ENCODE measurements at places on chromosomes 7 and 10.

DNA sequence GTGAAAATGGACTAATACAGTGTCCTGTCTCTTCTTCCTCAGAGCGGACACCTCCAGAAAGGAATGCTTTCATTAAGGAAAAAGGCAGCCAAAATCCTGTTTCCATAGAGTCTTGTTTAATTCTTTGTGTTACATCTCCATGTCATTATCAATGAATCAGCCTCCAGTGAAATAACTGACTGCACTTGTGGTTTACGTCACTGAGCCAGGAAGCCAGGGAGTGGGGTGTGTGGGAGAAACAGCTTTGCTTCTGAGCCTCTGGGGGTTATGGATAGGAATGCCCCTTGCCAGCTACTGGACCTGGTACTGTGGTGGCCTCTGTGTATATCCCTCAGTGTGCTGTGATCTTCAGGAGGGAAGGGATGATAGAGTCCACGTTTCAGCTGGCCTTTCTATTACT is 416.8 kb downstream of the GALNT17 start:
- no peak for DNase-seq

GRCh38 chr7:35992436-35992835 is 160.6 kb upstream of the EEPD1 start:
- no peak for DNase-seq

- DNase-seq: no peak
Observed at GRCh38 chr10:31381766-31382316, 62.8 kb downstream of the ZEB1 start.

DNA sequence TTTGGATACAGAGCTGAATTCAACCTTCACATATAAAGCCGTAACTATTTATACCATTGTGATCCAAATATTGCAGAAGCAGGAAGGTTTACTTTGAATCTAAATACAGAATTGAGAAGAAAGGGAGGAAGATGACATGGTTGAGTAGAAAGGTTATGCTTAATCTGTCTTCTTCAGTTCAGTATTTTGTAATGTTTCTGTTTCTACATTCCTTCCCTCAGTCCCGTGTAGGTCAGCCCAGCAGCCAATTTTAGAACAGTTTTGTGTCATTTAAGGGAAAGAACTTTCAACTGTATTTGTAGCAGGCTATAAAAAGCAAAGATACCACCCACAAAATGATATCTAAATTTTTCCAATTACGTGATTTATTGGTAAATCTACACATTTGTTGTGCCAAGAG is 97.4 kb downstream of the CPED1 start:
- DNase-seq: no peak

All from left renal cortex interstitium (tissue), 4 donors.